HepG2 (cell line): ENCODE measurements at places on chromosomes 12 and 14. TPM values are rescaled to one million over a fixed set of nuclear protein-coding genes. Genes with fewer than 3 reads are reported as not detected.
A peak's percentile ranks its signal among the peaks of the same experiment; 100 is the strongest.

DNA sequence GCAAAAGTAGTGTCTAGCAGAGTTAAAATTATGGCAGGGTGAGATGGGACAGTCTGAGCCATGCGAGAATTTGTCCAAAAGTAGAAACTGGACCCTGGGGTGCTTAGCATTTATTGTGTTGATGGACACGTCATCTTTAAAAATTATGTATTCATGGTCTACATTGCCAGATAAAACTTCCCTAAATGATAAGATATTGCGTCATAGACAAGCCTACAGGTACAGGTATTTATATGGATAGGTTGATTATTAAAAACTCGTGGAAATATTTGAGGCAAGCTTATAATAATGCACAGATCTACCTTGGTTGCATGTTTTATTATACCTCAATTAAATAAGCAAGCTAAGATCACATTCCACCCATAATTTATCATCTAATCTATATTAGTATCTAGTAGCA is 196.0 kb upstream of the PDZRN4 start:
- no peak for DNase-seq

- DNase-seq: no peak
Observed at GRCh38 chr14:72801381-72801812, 92.5 kb downstream of the DPF3 start.

DNA sequence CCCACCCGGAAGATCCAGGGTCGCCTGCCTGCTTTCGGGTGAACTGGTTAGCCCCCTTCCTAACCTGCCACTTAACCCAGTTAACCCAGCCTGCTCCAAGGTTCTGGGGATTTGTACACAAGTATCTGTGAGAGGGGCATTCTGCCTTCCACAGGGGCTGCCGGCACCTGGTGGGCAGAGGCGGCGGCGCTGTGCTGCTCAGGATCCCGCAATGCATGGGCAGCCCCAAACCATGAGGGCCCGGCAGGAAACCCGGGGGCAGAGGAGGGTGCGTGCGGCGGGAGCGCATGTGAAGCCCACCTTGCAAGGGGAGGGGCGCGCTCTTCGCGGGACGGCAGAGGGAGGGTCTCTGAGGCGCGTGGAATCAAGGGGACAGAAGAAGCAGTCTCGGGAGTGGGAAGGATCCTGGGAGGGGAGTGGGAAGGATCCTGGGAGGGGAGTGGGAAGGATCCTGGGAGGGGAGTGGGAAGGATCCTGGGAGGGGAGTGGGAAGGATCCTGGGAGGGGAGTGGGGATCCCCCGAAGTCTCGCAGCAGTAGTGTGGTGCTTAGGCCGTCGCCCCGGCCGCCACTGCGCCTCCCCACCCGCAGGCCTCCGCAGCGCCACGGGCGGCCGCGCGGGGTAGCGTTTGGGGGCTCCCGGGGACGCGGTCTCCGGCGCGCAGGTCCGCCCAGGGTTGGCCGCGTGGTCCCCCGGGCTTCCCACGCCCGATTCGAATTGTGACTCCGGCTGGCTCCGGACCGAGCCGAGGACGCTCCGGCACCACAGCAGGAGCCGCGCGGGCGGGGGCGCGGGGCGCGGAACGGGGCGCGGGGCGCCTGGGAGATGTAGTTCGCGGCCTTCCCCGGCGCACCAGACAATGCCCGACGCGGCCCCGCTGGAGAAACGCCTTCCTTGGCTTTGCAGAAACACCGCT is 4.9 kb upstream of the MTA1 start:
- peak; percentile 22 for DNase-seq

DNA sequence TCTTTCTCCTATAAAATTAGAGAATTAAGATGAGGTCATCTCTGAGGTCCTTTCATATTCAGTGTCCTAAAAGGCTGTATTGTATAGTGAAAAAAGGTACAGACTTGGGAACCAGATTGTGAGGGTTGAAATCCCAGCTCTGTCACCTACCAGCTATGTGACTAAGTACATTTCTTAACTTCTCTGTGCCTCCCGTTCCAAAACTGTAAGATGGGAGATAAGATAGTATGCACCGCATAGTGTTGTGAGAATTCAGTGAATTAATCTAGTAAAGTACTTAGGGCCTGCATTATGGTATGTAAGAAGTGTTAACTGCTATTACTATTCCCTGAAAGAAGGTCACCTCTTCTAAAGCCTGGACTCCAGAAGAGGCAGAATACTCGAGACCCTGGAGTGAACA is 60.6 kb downstream of the GNG2 start:
- DNase-seq: no peak

EGLN3 gene
- 0.18 TPM in 2 replicates for total RNA-seq

OR4E2 gene
- not detected in 2 replicates for total RNA-seq

DNA sequence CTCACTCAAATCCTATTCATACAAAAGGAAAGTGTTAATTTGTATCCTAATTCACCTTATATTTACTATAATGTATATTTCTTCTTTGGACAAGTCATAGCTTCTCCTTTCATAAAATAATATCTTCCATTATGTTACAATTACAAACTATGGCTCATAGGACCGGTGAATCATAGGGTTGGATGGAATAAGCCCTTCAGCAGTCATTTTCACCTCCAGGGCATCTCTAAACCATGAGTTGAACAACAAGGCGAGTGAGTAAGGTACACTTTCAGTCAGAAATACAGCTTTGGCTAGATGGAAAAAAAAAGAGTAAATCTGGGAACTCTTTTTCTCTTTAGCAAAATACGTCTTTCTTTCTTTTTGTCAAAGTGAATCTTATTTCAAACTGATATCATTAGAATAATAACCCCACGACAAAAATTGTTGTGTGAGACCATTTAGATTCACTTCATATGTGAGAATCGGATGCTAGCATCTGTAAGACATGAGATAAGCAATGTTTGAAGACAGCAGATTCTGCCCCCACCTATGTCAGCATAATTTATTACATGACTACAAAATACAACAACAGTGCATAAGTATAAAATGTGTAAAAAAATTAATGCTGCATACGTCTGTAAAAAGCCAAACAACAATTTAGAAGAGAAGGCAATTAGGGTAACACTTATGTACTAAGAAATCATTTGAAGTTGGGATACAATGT is 184.4 kb upstream of the SLC38A2 start:
- no peak for DNase-seq

GRCh38 chr14:101855958-101856357 is 94.4 kb downstream of the PPP2R5C start:
- no peak for DNase-seq

- no peak for DNase-seq
Observed at GRCh38 chr12:92472201-92472600, 230.6 kb upstream of the PLEKHG7 start.

VRTN gene
- total RNA-seq: not detected in 2 replicates

GRCh38 chr12:39435531-39435930 is 7.4 kb downstream of the KIF21A start:
- DNase-seq: no peak

DNA sequence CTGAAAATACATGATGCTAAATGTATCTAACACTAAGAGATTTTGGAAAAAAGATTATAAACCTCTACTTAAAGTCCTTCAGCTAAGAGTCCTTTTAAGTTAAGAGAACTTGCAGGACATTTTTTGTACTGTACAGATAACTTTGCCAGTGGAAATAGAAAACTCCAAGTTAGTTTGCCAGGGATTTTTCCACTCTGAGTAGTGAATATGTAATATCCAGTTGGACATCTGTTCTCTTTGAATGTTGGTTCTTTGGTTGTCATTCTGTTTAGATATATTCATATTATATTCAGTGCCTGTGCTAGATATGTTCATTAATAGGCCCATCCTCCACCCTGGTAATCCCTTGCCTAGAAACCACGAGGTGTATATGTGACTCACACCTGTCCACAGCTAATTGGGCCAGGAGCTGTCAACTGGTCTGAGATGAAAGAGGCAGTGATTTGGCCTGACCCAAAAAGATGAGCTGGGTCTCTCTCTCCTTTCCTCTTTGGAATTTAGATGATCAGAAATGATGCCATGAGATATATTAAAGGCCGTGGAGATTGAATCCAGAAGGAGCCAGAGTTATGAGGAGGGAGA is 261.0 kb upstream of the LRIG3 start:
- DNase-seq: no peak

DNA sequence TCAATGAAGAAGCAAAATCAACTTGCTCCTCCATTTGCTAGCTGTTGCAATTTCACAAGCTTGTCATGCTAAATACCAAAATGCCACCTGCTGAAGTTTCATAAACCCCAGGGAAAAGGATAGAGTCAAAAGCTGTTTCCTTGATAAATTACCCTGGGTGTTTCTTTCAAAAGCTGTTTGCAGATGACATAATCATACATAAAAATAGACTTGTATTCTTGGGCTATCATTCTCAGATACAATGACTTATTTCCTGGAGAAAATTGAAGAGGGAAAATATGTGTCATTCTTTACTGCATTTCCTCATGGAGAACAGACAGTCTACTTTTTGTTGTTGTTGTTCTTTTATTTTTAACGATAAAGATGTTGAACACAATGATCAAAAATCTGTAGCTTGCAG is 119.2 kb downstream of the GALC start:
- no peak for DNase-seq

PRPF40B gene
- total RNA-seq: 2.6 and 5.0 TPM in 2 replicates

- no peak for DNase-seq
Observed at GRCh38 chr14:61544448-61545330, 150.6 kb upstream of the HIF1A start.

GRCh38 chr14:66009089-66009488 is 477.1 kb upstream of the CCDC196 start:
- no peak for DNase-seq

- DNase-seq: no peak
Observed at GRCh38 chr14:32824195-32824594, 114.5 kb upstream of the NPAS3 start.

GRCh38 chr12:26647088-26647487 is 185.9 kb downstream of the ITPR2 start:
- DNase-seq: no peak

SLC17A8 gene
- total RNA-seq: 0.10 and 0.15 TPM in 2 replicates

GRCh38 chr14:36462890-36463289 is 57.1 kb downstream of the NKX2-1 start:
- no peak for DNase-seq

- DNase-seq: no peak
Observed at GRCh38 chr12:103050273-103050672, 92.8 kb downstream of the ASCL1 start.

GRCh38 chr12:13339538-13339937 is 143.0 kb downstream of the EMP1 start:
- DNase-seq: peak; percentile 1

DNA sequence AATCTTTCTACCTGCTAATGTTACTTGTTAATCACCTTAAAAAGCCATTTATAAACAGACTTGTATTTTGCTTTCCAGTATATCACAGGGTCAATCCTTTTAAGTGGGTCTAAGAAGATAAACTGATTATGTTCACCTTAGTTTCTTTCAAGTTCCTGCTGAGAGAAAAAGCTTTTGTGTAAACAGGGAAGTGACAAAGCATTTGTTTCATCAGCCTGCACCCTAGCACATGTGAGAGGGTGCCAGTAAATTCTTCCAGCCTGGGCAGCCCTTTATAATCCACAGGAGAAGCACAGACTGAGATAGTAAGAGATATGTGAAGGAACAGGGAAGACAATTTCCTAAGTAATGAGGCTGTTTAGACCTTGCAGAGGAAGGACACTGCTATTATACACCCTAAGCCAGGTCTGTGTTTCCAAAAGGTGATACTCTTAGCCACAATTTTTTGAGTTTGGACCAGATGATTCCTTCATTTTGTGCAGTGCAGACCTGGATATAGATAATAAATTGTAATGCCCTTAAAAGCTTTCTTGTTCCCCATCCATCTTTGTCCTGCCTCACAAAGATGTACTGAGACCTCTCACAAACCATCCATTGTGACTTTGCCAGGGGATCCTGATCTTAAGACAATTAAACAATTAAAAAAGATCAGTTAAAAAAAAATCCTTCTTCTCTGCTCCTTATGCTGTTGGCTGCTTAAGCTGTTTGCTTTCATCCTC is 150.7 kb downstream of the KTN1 start:
- DNase-seq: no peak

CCDC196 gene
- not detected in 2 replicates for total RNA-seq

AHNAK2 gene
- 0.15 and 0.18 TPM in 2 replicates for total RNA-seq

LUM gene
- total RNA-seq: not detected in 2 replicates

DNA sequence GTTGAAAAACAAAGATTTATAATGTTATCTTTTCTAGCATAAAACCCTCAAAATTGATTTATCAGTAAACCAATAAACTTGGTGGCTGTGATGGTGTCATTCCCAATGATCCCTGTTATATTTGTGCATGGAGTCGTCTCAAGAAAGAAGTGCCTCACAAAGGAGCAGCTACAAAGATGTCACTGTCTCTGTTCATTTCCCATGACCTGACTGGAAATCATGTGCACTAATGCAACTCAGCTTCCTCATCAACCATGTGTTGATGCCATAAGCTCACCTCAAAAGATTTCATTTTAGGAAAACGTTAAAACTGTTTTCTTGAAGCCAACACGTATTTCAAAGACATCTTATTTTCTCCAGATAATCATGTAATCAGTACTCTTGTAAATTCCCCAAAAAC is 28.8 kb downstream of the CLEC1A start:
- no peak for DNase-seq

GRCh38 chr12:76033081-76034011 is 1.8 kb upstream of the PHLDA1 start:
- no peak for DNase-seq

SRGAP1 gene
- 1.6 and 1.8 TPM in 2 replicates for total RNA-seq

PCNX4 gene
- total RNA-seq: 30.0 and 43.0 TPM in 2 replicates

EPYC gene
- total RNA-seq: not detected in 2 replicates

CNIH1 gene
- 141 and 166 TPM in 2 replicates for total RNA-seq
